ENCODE measurements at places on chromosomes 16 and 17.

DNA sequence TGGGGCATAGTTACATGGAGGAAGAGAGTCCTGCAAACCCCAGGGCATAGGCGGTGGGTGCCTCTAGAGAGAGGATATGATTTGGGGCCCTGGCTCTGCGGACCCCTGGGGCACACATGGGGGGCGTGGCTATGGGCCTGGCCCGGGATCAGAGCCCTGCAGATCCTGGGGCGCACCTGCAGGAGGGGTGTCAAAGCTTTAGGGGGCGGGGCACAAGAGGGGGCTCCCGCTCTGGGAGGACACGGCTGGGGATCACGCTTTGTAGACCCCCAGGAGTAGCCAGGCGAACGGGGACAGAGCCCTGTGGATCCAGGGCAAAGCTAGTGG, 497 bp downstream of the BCL7C start:
- no peak for DNase-seq

DNA sequence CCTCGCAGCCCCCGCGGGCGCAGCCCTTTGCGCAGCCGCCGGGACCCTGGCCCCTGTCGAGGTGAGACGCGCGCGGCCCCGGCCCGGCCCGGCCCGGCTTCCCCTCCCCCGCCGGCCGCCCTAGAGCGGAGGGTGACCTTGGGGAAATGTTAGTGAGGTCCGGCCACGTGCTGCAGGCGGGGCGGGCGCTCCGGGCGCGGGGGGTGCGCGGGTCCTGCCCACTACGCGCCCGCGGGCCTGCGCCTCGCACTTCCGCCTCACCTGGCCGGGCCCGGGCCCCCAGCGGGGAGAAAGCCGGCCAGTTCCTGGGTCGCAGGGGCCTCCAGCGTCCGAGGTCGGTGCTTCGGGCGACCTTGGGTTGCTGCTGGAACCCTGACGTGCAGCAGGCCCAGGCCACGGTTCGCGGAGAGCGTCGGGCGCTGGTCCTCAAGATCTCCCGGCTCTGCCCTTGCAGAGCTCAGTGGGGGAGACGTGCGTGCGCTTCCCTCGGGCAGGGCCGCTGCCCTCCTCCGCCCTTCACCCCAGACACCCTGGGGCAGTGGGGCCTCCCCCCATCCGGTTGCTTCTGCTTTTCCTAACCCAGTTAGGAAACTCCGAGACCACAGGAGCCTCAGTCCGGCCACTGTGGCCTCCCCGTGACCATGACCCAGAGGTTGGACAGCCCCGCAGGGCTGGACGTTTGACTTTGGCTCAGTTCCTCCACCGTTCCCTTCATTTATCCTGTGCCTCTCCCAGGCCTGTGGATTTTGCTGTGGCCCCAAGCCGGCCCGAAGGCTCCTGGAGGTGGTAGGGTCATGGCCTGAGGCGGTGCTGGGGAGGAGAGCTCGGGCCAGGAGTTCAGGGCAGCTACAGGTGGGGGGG, 791 bp downstream of the MCRIP2 start:
- DNase-seq = no peak

- no peak for DNase-seq
Measured at GRCh38 chr16:68310437-68310773, 341 bp downstream of the SLC7A6OS start.

DNA sequence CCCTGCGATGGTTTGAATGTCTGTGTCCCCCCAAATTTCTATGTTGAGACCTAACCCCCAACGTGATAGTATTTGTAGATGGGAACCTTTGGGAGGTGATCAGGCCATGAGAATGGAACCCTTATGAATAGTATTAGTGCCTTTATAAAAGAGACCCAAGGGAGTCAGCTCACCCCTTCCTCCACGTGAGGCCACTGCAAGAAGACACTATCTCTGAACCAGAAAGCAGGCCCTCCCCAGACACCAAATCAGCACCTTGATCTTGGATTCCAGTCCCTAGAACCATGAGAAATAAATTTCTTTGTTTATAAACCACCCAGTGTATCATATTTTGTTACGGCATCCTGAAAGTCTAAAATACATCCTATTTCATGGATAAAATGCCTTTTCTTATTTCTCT, 64.4 kb upstream of the LRRC37A3 start:
- no peak for DNase-seq

GRCh38 chr17:980406-981291, 1.1 kb upstream of the NXN start:
- peak; percentile 38 for DNase-seq

DNA sequence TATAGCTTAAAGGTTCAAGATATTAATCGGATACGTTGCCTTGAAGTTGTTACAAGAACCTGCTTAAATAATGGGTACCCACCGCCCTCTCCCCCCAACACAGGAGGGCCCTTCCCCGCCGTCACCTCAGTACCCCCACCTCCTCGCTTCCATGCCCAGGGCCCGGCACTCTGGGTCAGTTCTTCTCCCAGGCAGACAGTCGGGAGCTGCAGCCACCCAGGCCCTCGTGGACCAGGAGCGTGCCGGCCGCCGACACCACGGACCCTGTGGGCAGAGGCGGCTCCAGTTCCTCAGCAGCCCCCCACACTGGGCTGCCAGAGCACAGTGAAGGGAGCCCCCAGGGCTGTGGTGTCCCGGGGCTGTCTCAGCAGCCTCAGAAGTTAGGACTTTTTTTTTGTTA, 80.9 kb upstream of the ZNF750 start:
- no peak for DNase-seq

- DNase-seq = no peak
Measured at GRCh38 chr16:66886321-66886720, 6.0 kb downstream of the PDP2 start.

DNA sequence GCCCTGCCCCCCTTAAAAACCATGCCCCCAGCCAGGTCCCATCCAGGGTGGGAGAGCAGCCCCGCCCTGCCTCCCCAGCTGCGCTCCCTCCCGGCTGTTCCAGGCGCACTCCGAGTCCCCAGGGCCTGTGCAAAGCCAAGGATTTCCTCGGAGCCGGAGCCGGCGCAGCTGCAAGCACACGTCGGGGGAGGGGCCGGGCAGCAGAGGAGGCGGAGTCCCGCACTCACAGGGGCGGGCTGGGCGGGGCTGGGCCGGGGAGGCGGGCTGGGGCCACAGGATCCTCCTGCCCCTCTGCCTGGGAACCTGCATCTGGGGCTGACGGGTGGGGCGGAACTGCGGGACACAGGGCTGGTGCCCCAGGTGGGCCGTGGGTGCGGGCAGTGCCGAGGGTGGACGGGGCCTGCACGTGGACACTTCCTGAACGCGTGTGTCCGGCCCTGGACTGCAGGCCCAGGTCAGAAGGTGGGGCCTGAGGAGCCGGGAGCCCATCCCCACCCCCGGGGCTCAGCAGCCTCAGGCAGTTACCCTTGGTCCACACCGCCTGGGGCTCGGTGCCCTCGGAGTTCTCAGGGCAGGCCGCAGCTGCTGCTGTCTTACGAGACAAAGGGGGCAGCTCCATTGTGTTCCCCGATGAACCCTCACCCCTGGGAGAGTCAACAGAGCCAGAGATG, 24.0 kb upstream of the SSTR5 start:
- DNase-seq = no peak

GRCh38 chr17:57563958-57564357, 181.1 kb downstream of the CCDC182 start:
- no peak for DNase-seq

DNA sequence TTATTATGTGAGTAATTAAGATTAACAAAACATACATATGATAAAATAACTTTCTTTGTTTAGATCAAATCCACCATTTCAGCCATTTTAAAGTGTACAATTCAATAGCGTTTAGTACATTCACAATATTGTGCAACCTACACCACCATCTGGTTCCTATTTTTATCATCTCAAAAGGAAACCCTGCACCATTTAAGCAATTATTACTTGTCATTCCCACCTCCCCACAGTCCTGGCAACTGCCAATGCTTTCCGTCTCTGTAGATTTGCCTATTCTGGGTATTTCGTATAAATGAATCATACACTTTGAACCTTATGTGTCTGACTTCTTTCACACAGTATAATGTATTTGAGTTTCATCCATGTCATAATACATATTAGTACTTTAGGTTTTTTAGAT, 162.5 kb upstream of the CNTNAP4 start:
- no peak for DNase-seq

DNA sequence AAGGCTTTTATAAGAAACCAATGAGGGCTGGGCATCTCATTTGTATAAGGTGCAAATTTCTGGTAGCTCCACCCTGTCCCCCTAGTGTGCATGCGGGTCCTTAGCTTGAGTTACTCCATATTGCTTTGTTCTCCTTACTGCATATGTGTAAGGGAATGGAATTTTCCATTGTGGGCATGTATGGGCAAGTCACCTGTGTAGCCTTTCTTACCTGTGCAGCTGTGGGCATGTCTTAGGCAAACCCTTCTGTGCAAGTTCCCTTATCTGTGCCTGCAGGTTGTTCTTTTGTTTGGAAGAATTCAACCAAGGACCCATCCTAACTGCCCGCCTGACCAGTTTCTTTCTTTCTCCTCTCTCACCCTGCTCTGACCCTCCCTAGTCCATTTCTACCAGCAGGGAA, 122.8 kb upstream of the HS3ST4 start:
- no peak for DNase-seq

GRCh38 chr16:21603928-21604327, 4.6 kb downstream of the METTL9 start:
- no peak for DNase-seq

DNA sequence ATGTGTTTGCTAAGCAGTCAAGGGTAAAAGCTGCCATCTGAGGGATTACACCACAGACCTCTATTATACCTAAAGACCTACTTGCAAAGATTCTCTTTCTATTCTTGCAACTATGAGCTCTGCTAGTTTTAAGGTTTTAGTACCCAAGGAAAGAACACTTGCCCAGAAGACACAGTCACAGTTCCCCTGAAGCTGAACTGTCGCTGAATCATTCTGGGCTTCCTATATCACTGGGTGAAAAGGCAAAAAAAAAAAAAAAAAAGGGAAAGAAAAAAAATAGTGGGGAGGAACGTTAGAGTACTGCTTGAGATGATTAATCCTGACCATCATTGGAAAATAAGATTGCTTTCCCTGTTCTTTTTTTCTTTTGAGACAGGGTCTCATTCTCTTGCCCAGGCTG, 37.9 kb downstream of the LYRM1 start:
- DNase-seq = no peak

- DNase-seq = no peak
Measured at GRCh38 chr17:6110088-6110487, 39.9 kb downstream of the WSCD1 start.

DNA sequence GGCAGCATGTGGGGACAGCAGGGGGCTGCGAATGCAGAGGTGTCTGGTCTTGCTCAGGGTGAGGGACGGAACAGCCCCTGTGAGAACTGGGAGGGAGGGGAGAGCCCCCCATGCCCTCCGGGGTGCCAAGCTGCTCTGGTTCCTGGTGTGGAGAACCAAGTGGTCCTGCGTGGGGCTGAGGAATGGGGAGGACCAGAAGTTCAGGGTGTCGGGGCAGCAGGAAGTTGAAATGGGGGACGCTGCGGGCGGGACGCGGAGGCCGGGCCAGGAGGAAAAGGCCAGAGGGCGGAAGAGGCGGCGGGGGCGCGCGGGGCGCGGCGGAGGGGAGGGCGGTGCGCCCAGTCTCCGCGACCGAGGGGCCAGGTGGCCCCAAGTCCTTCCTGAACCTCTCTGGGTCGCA, 3.6 kb downstream of the ALDH3A1 start:
- DNase-seq = no peak
